ENCODE measurements at places on chromosomes 16 and 17.

DNA sequence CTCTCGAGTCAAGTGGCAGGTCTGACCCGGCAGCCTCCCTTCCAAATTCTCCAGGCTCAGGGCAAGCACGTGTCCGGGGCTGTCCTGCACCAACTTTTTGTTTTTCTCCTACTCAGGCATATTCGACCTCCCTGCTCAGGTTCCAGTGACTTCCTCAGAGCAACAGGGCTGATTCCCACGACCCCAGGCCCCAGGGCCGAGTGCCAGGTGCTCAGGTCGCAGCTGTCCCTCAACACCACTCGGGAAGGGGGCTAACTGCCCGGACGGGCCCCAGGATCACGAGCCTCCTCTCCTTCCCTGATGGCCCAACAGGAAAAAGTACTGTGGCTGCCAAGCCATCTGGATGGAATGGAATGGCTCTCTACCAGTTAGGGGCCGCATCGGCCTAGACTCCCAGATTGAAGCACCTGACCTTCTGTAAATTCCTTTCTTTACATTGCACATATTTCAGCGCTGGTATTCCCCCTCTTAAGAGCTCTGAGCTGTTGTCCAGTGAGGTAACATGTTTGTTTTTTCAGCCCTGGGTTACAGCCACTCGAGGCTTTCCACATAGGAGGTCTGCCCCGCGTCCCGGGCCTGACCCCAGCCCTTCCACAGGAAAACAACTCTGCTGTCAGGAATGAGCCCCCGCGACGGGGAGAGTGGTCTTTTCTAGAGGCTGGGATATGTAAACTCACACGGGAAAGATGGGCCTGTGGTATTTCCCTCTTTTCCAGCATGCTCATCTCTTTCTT is 25.0 kb downstream of the NXN start:
- no peak for DNase-seq

DNA sequence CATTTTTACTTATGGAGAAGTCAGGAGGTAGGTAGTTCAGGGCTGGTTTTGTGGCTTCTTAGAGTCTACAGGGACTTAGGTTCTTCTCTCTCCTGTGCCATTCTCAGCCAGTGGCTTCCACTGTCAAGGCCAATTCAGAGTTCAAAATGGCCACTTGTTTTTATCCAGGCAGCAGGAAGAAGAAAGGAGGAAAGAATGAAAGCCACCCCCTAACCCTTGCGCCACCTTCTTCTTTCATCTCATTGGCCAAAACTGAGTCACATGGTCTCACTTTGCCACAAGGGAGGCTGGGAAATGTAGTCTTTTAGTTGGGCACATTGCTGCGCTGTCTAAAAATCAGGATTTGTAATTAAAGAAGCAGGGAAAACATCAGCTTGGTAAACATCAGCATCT is 60.8 kb upstream of the MED9 start:
- DNase-seq = no peak

- no peak for DNase-seq
Measured at GRCh38 chr17:60729854-60730253, 52.2 kb downstream of the BCAS3 start.

GRCh38 chr16:77705351-77705750 is 17.0 kb upstream of the NUDT7 start:
- no peak for DNase-seq

DNA sequence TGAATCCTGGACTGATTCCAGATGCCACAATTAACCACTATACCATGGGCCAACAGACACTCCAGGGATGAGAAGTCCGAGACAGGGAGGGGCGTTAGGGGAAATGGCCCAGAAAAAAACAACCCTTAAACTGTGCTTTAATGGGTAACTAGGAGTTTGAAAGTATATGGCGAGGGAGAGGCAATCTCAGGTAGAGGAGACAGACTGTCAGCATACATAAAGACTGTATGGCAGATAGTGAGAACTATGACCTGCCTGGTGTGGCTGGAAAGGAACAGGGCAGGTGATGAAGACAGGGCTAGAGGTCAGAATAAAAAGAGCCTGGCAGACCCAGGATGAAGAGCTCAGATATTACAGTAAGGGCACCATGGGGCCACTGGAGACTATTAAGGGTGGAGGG is 8.1 kb downstream of the ZZEF1 start:
- DNase-seq = no peak

GRCh38 chr17:2403044-2403443 is 2.2 kb upstream of the MNT start:
- no peak for DNase-seq

DNA sequence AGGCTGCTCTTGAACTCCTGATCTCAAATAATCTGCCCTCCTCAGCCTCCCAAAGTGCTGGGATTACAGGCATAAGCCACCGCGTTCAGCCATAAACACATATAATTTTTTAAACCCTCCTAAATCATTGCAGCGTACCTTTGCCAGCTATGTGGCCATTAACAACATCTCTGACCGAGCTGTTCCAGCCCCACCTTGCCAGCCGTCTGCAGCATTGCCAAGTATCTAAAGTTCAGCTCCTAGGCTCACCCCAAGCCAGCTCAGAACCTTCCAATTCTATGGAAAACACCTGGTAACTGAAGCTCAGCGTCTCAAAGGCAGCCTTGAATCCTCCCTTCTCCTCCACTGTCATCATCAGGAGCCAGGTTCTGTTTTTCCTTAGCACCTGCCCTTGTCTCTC is 5.1 kb upstream of the MEIOB start:
- DNase-seq = no peak

GRCh38 chr17:21387616-21388015 is 11.5 kb downstream of the KCNJ12 start:
- no peak for DNase-seq

DNA sequence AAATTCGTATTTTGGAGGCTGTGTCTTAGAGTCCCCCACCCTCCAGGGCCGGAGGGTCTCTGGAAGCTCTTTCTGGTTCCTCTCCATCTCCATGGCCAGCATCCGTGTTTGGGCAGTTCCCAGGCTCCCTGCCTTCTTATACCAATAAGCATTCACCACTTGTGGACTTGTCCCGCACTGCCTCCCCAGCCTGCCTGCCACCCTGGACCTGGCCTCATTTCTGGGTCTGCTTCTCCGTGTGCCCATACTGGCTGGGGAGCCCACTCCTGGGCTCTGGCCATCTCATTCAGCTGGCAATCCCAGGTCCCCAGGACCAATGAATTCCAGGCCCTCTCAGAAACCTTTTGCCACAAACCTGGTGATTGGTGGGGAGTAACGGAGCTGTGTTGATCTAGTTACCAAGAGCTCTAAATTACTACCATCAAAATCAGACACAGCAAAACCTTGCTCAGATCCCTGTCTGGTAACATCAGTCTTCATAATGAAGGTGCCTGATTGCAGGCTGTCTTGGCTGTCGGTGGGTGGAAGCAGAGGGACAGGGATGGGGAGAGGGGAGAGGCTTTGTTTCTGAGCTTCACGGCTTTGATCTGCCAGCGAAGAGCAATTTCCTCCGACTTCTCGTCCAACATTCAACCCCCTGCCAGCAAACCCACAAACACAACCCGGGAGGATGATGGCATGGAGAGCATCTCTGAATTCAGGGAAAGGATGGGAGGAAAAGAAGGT is 27.7 kb upstream of the CRHR1 start:
- DNase-seq = no peak

DNA sequence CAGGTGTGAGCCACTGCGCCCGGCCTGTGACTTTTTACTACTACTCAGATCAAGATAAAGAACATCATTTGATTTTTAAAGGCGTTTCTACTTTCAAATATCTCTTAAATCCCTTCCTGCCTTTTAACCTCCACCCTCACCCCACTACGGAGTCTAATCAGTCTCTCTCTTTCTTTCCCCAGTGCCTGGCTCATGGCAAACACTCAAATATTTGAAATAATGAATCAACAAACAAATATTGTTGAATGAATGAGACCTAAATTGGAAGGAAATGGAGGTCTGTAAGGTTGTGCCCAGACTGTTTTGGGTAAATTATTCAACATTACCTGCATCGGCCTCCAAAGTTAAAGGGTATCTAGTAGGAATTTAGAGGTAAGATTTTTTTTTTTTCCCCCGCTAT is 14.7 kb downstream of the COPZ2 start:
- no peak for DNase-seq

DNA sequence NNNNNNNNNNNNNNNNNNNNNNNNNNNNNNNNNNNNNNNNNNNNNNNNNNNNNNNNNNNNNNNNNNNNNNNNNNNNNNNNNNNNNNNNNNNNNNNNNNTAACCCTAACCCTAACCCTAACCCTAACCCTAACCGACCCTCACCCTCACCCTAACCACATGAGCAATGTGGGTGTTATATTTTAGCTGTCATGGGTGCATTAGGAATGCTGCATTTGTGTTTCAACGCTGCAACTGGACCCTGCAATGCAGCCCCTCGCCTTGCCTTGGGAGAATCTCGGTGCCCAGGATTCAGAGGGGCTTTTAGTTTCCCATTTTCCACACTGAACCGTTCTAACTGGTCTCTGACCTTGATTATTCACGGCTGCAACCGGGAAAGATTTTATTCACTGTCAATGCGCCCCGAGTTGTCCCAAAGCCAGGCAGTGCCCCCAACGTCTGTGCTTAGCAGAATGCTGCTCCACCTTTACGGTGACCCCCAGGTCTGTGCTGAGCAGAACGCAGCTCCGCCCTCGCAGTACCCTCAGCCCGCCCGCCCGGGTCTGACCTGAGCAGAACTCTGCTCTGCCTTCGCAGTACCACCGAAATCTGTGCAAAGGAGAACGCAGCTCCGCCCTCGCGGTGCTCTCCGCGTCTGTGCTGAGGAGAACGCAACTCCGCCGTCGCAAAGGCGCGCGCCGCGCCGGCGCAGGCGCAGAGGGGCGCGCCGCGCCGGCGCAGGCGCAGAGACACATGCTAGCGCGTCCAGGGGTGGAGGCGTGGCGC is 43.3 kb downstream of the POLR3K start:
- DNase-seq = no peak

DNA sequence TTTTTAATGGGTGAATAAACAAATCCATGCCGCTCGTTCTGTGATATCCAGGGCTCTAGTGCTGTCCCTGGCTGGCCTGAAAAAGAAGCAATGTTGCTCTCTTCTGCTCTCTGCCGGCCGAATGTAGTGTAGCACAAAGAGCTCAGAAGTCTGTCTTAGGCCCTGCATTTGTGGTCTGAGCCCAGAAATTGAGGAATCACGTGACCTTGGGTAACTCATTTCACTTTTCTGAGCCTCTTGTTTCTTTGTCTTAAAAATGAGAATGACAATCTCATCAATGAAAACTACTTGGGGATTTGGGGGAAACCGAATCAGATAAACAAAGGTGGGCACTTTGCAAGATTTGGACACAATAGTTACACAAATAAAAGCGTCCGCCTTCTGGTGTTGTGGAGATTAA is 381.6 kb upstream of the ASIC2 start:
- DNase-seq = peak; percentile 77

DNA sequence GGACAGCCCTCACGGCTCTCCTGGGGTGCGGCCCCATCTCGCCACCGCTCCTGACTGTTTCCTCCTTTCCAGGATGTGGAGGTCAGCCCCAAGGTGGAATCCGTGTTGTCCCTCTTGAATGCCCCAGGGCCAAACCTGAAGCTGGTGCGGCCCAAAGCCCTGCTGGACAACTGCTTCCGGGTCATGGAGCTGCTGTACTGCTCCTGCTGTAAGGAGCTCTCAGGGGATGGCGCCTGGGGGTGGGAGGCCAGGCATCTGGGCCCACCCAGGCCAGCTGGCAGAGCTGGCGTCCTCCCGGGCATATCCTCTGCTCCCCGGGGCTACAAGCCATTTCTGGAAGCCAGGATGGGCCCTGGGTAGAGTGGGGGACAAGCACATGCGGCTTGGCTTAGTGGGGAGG is 13.2 kb downstream of the IL34 start:
- DNase-seq = no peak

GRCh38 chr17:69723741-69724140 is 309.2 kb downstream of the MAP2K6 start:
- no peak for DNase-seq

- DNase-seq = no peak
Measured at GRCh38 chr17:43619705-43620104, 42.0 kb downstream of the MEOX1 start.

DNA sequence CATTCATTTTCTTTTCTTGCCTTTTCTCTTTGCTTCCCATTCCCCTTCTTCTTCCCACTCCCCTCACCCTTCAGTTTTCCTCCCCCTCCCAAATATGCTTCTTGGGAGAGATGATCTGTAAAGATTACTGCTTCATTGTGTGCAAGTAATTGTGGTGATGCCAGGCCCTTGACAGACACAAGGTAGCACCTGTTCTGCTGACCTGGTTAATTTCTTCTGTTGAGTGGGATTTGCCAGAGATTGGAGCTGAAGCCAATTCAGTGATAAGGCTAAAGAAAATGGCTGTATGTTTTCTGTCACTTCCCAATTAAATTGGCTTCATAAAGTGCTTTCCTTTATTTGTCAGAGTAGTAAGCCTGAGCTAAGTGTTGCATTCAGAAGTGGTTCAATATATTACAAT is 44.5 kb downstream of the AATF start:
- DNase-seq = no peak

- no peak for DNase-seq
Measured at GRCh38 chr16:22900863-22901262, 86.9 kb downstream of the HS3ST2 start.

GRCh38 chr16:5619304-5619703 is 521.7 kb upstream of the EEF2KMT start:
- DNase-seq = no peak

DNA sequence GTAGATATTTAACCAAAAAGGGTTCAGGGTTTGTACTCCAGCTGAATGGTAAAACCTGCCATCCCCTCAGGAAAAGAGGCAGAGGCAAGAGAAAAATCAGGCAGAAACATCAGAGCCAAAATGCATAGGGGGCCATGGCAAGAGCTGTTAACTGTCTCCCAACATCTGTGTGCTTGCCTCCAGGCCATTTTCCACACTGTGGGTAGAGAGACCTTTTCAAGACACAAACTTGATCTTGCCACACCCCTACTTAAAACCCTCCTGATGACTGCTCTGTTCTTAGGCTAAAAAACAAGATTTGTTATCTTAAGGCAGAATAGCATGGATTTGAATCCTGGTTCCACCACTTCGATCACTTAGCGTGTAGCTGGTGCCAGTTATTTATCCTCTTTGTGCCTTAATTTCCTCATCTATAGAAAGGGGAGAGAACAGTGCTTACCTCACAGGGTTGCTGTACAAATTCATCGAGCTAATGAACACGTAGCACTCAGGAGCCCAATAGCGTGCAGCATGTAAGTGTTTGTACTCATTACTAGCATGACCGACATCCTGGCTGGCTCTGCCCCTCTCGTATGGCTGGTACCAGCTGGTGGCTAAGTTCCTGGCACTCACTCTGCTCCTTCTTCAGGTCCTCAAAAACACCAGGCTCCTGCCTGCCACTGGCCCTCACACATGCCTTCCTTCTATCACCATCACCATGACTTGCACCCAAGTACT is 25.8 kb downstream of the STAT3 start:
- DNase-seq = no peak

GRCh38 chr17:73141411-73141810 is 23.4 kb upstream of the SSTR2 start:
- DNase-seq = no peak

- DNase-seq = no peak
Measured at GRCh38 chr16:69619514-69619913, 53.7 kb downstream of the NFAT5 start.
